ENCODE measurements at places on chromosomes 2 and 18. TPM values are rescaled to one million over a fixed set of nuclear protein-coding genes. Genes with fewer than 3 reads are reported as not detected.

- H3K27ac ChIP-seq = no peak overlapping the region
- no peaks in the 10 kb centered on the region for H3K36me3 ChIP-seq
- no peak for DNase-seq
- H3K4me3 ChIP-seq = no peak overlapping the region
- peaks cover 12% of the 10 kb centered on the region for H3K27me3 ChIP-seq
These were observed 8.4 kb upstream of the ANXA4 start for GRCh38 chr2:69733342-69734034.

GRCh38 chr2:96305979-96306308 lies 598 bp upstream of the SNRNP200 start:
- peak overlapping the region; percentile 98 for H3K27ac ChIP-seq
- H3K36me3 ChIP-seq = peaks cover 54% of the 10 kb centered on the region
- peaks cover 64% of the 10 kb centered on the region for H3K4me1 ChIP-seq
- DNase-seq = no peak

GRCh38 chr2:151071382-151071781 lies 190.3 kb downstream of the RBM43 start:
- H3K4me3 ChIP-seq = no peak overlapping the region
- no peaks in the 10 kb centered on the region for H3K36me3 ChIP-seq
- no peaks in the 10 kb centered on the region for H3K4me1 ChIP-seq

Gene LIMS3
- total RNA-seq = not detected

Gene IL37
- not detected for total RNA-seq

DNA sequence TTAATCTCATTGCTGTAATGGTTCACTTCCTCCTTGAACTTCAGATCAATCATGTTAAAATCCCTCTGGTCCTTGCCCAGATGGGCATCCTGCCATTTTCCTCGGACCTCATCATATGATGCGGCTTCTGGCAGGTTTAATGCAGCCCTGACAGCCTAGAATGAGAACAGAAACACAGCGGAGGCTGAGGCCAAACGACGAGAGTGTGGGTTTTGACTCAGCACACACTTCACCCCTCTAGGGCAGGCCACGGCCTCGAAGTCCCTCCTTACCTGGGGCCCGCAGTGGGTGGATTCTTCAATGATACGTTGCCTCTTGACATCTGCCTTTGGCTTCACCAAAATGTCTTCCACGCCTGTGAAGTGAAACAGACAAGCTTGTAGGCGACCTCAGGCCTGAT lies 56.8 kb downstream of the POLR1A start:
- peaks cover 43% of the 10 kb centered on the region for H3K36me3 ChIP-seq
- H3K27me3 ChIP-seq = no peaks in the 10 kb centered on the region
- H3K4me3 ChIP-seq = no peak overlapping the region
- DNase-seq = no peak

- DNase-seq = no peak
- no peak overlapping the region for H3K4me3 ChIP-seq
- H3K36me3 ChIP-seq = peaks cover 25% of the 10 kb centered on the region
- no peaks in the 10 kb centered on the region for H3K27me3 ChIP-seq
- H3K4me1 ChIP-seq = no peaks in the 10 kb centered on the region
These were observed 75.9 kb downstream of the PMS1 start for GRCh38 chr2:189860161-189860560.

- H3K4me1 ChIP-seq = no peaks in the 10 kb centered on the region
- H3K27me3 ChIP-seq = no peaks in the 10 kb centered on the region
- no peak for DNase-seq
These were observed 178.4 kb upstream of the TPO start for GRCh38 chr2:1234731-1235308.

GRCh38 chr2:146037334-146037870 lies 1517.5 kb upstream of the ZEB2 start:
- H3K27ac ChIP-seq = no peak overlapping the region
- no peaks in the 10 kb centered on the region for H3K27me3 ChIP-seq
- no peaks in the 10 kb centered on the region for H3K36me3 ChIP-seq
- no peaks in the 10 kb centered on the region for H3K4me1 ChIP-seq

GRCh38 chr18:7807936-7808453 lies 240.9 kb downstream of the PTPRM start:
- DNase-seq = no peak
- H3K27ac ChIP-seq = no peak overlapping the region
- H3K36me3 ChIP-seq = no peaks in the 10 kb centered on the region
- no peaks in the 10 kb centered on the region for H3K4me1 ChIP-seq

- no peaks in the 10 kb centered on the region for H3K36me3 ChIP-seq
- no peaks in the 10 kb centered on the region for H3K4me1 ChIP-seq
- H3K27ac ChIP-seq = no peak overlapping the region
- DNase-seq = no peak
- no peak overlapping the region for H3K4me3 ChIP-seq
These were observed 388.0 kb downstream of the TRIB2 start for GRCh38 chr2:13104723-13105122.

DNA sequence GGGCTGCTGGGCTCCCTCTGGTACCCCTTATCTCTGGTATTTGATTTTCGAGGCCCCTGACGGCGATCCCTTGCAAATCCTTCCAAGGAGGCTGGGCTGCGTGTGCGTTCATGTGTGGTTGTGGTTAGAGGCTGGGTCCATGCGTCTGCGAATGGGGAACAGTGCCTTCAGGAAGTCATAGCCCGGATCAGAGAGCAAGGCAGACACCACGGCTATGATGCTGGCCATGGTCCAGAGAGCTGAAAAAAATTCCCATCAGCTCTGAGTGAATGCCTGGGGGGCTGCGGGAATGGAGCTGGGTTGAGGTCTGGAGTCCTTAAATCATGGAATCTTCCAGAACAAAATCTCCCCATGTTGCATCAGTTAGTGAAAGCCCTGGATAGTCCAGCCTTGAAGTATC lies 145.5 kb downstream of the ACKR3 start:
- H3K4me3 ChIP-seq = no peak overlapping the region
- no peaks in the 10 kb centered on the region for H3K36me3 ChIP-seq
- no peak overlapping the region for H3K27ac ChIP-seq
- peaks cover 15% of the 10 kb centered on the region for H3K27me3 ChIP-seq

Gene SPR
- 0.44 TPM for total RNA-seq

Data from activated CD4-positive, alpha-beta T cell treated with anti-CD3 and anti-CD28 coated beads, Interleukin-2, amount 10 ng/mL, durations not matched to agents 7 days and 5 days (primary cell).